GM06990 (cell line): ENCODE measurements at places on chromosomes 3 and 15.

DNA sequence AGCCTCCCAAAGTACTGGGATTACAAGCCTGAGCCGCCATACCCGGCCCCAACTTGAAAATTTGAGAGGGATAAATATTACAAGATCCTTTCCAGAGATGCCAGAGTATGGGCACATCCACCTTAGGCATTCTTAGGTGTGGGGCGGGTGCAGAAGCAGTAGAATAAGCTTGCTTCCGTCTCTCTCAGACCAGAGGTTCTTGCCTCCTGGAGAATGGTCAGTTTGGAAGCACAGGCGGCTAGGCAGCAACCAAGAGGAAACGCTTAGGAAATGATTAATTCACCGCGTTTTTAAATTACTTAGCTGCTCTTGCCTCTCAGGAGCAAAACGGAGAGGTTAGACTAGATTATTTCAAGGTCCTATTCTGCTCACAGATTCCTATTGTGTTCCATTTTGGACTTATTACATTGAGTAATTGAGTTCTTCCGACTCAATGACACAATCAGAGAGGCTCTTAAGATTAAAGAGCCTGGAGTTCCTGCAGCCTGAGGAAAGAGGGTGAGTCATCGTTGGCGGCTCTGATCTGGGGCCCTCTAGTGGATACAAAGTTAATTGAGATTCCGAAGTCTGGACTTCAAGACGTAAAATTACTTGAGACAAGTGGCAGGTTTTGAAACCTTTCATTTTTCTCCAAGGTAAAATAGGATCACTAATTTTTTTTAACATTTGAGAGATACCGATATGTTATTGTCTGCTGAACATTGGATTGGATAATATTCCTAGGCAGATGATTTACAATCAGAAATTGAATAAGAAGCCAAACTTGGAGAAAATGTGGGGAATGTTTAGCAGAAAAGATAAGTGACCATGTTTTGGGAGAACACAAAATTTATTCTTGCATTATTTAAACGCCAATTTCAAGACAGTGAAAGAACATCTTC, 5.8 kb upstream of the TOPAZ1 start:
- DNase-seq, result no peak

DNA sequence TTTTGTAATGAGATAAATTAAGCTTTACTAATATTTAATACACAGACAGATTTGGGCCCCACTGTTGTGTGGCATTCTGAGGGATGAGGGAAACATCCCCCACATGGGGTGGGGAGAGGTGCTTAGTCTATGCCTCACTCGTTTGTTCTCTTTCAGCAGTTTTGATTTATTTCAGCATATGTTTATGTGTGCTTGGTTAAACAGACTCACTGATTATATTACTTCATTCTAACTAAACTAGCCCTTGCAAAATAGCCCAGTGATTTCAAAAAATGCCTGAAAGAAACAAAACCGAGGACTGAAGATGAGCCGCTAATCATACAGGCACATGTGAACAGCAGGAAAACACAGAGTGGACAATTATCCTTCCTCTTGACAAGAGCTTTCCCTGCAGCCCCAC, 27.2 kb downstream of the TNFAIP8L3 start:
- no peak for DNase-seq

GRCh38 chr15:62495670-62496614, 330.9 kb upstream of the C2CD4B start:
- no peak for DNase-seq

GRCh38 chr3:150242220-150242936, 165.7 kb upstream of the TSC22D2 start:
- no peak for DNase-seq

DNA sequence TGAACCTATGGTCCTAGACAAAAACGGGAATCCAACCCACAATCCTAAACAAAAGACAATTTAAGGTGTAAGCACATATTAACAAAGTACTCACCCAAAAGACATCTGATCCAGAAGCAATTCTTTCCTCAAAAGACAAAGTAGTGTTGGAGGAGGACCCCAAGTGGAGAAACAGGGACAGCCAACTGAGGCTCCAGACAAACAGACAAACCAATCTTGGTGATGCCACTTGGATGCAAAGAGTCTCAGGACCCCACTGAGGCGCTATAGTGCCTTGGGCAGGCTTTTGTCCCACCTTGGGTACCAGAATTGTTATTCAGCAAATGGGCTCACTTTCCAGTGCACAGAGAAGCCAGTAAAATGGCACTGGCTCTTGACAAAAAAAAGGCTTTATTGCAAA, 613.8 kb downstream of the DIPK2A start:
- DNase-seq, result no peak

GRCh38 chr3:146160321-146160963, 542 bp downstream of the PLOD2 start:
- no peak for DNase-seq

DNA sequence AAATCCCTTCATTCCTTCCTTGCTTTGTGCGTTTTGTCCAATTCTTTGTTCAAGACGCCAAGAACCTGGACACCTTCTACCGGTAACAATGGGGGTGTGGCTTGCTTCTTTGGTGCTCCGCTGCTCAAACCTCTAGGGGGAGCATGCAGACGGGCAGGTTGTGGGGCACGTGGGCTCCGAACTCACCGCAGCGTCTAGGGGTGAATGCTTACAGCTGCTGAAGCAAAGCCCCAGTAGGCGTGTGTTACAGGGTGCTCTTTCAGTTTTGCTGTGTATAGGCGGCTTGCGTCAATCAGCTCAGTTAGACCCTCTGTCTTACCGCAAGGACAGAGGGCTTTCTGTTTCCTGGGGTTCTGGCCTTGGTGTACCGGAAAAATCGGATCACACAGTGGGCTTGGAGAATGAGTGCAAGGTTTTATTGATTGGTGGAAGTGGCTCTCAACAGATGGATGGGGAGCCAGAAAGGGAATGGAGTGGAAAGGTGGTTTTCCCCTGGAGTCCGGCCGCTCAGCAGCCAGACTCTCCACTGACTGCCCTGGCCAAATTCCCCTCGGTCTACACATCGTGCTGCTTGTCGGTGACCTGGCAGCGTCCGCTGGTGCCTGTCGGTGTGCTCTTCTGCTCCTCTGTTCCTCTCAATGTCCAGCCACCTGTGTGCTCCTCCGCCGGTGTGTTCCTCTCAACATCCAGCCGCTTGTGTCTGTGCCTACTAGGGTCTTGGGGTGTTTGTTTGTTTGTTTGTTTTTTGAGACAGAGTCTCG, 1.2 kb upstream of the LRRC34 start:
- peak; percentile 85 for DNase-seq

- no peak for DNase-seq
Observed at GRCh38 chr15:76912430-76912829, 7.3 kb upstream of the SCAPER start.

- DNase-seq, result no peak
Observed at GRCh38 chr3:27287052-27287451, 82.1 kb downstream of the NEK10 start.

DNA sequence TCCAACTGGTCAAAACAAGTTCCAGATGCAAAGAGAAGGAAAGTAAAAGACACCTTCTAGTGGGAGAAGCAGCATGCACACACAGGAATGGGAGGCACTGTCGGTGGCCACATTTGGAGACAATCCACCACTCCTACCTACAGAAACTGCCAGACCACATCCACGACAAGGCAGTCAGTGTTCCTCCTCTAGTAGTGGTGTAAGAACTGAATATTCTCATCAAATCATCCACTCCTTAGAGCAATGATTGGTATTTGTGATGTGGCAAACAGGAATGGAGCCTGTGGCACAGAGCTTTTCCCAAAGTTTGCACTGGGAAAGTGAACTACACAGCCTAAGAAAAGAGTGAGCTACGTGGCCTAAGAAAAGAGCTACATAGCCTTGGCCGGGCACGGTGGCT, 5.1 kb upstream of the SPINT1 start:
- no peak for DNase-seq

- DNase-seq, result no peak
Observed at GRCh38 chr15:58741032-58741431, 8.5 kb downstream of the ADAM10 start.

GRCh38 chr3:80097674-80098073, 329.9 kb upstream of the ROBO1 start:
- DNase-seq, result no peak

DNA sequence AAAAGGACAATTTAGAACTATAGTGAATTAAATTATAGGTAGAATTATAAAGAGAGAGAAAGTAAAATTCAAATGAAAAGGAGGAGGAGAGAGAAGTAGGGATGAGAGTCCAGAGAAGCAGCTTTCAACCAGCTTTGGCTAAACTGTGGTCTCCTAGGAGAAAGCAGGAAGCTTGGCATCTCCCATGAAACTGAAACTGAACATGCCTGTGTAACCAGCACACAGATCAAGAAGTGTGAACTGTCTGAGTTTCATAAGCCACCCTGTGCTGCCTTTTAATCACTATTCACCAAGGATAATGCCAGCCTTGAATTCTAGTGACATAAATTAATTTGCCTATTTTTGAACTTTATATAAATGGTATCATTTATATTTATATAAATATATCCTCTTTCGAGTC, 128.5 kb downstream of the MYRIP start:
- DNase-seq, result no peak

DNA sequence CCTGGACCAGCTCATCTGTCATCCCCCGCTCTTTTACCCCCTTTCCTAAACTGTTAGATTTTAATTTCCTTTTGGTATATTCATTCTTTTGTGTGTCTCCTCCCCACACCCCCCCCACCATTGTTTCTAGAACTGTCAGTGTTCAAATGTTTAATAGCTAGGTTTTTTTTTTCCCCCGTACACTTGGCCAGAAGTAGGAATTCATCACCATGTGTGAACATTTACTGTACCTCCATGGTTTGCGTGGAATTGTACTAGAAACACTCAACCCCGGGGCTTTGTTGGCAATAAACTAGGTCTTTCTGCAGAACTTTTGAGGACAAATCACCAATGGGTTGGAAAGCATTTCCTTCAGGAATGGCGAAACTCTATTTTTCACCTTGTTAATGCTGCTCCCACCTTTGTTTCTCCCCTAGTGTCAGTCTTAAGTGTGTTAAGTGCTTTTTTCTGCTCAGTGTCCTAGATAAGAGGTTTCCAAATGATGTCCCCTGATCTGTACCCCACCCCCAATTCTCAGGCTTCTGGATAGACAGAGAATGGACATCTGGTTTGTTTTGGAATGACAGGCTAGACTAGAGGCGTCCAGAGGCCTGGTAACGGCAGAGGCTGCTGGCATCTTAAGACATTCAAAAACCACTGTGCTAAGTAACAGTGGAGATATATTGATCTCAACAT, 76.8 kb downstream of the SMAD3 start:
- DNase-seq, result no peak

GRCh38 chr3:195537995-195538394, 5.1 kb downstream of the PPP1R2 start:
- peak; percentile 54 for DNase-seq

DNA sequence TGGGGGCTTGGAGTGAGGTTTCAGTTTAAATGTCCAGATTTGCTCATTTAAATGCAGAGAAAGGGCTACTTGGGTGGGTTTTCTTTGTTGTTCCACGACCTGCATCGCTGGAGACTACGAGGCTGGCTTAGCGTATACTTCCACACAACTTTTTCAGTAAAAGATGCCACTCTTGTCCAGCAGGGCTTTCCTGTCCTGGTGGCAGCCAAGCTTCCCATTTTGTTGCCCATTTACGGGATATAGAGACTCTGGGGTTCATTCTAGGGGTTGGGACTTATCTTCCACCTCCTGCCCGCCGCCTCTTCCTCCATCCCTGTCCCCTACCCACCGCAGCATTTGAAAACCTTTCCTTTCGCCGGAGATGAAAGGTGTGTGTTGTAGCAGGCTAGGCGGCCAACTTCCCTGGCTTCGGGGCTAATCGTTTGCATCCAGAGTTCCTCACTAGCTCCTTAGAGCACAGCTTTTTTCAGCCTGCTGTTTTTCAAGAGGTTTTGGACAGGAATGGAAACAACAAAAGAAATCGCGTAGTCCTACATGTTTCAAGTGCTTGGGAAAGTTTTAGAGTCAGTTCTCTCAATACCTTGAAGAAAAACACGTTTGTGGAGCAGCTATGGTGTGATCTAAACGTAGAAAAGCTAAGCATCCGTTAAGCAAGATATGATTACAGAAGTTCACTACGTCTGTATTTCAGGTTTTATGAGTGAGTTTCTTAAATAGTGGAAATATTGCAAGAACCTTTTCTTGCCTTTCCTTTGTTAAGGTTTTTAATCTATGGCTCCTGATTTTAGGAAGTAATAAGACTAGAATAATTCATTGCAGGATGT, 843 bp downstream of the CHRNA5 start:
- DNase-seq, result peak; percentile 8

- no peak for DNase-seq
Observed at GRCh38 chr3:144585953-144586352, 614.3 kb downstream of the DIPK2A start.

DNA sequence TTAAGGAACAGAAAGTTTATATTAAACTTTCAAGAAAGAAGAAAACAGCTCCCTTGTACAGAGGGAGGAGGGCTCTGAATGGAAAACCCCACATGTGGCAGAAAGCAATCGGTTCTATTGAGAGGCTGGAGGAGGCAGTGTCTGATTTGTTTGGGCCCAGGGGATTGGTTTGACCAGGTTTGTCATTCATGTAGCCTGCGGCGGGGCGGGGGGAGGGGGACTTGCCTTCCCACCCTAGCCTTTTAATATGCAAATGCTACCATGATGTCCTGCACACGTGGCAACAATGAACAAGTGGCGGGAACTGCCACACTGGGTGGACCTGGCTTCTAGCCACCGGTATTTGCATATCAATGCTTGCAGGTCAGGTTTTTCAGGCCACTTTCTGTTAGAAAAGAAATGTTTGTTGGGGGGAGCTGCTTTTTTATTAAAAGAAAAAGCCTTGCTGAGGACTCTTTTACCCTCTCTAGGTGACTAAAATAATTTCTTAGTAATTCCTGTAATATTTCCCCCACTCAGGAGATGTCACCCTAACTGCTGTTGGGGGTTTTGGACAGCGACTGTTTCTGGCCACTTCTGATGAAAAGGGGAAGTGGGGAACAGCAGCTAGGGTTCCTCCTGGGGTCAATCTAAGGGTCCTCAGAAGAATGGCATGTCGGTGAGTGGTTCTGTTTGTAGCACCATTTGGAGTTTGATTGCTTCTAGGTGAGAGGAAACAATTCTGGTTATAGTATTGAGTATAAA, 691.2 kb downstream of the TBL1XR1 start:
- DNase-seq, result peak; percentile 9

DNA sequence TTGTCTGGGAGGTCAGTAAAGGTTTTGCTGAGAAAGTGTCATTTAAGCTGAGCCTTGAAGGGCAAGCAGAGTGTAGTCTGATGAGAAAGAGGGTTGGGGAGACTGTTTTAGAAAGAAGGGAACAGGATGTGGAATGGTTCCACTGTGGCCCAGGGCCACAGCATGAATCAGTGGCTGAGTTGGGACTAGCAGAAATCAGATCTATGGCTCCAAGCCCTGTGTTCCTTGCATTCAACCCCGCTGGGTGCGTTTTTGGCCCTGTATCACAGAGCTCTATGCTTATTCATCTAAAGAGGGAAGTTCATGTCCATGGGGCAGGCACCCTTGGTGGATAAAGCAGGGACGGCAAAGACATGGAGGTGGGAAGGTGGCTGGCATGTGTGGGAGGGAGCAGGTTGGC, 151.3 kb downstream of the CACNA1D start:
- no peak for DNase-seq

- no peak for DNase-seq
Observed at GRCh38 chr15:43277231-43277823, 10.6 kb upstream of the TGM5 start.

DNA sequence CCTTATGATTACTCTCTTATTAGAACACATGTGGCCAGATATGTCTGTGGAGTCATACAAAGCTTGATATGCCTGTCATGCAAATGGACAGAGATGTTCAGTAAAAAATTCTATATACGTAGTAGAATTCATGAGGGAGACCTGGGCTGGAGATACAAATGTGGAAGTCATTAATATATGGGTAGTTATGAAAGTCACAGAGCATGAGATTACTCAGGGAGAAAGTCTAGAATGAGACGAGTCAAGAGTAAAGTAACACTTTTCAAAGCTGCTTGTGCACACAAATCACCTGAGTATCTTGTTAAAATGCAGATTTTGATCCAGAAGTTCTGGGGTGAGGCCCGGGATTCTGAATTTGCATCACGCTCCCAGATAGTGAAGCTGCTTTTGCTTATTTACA, 28.4 kb downstream of the OXSM start:
- no peak for DNase-seq
